Stimulated activated CD4-positive, alpha-beta T cell treated with anti-CD3 and anti-CD28 coated beads, TNF-alpha, amount 100 ng/mL, for 24 hours (primary cell): ENCODE measurements at places on chromosomes 7 and 10.

DNA sequence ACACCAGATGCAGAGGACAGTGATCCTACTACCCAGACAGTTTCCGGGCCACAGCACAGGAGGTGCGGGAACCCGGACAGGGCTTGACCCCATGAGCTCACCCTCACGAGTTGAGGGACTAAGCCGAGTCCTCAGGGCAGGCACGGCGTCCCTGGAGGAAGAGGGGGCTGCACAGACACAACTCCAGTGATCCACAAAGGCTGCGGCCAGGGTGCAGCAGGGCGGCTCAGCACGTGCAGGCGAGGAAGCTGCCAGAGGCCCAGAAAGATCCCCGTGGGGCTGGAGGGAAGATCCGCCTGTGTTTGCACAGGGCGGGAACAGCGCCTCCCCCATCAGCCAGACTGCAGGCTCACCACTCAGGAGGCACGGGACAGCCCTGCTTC, 45.9 kb upstream of the TMEM72 start:
- DNase-seq: no peak

- no peak for DNase-seq
Measured at GRCh38 chr7:153103202-153103601, 343.6 kb downstream of the ACTR3B start.

- no peak for DNase-seq
Measured at GRCh38 chr7:108087778-108088177, 42.4 kb downstream of the LAMB4 start.

DNA sequence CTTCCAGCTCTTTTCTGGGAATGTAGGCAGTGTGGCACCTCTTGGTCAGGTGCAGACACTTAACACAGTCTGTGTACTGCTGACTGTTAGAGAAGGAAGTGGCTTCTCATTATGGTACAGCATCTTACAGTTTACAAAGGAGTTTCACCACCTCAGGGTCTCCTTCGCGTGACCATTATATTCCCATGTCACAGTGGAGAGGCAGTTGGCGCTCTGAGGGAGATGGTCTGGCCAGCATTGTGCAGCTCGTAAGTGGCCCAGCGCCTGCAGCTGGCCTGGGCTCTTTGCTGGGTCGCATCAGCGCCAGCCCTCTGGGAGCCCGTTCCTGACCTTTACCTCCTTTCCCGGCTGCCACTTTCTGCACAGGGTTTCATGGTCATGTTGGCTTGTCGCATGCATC, 15.4 kb downstream of the TSPAN15 start:
- no peak for DNase-seq

- no peak for DNase-seq
Measured at GRCh38 chr10:88544140-88544870, 38.8 kb downstream of the RNLS start.

DNA sequence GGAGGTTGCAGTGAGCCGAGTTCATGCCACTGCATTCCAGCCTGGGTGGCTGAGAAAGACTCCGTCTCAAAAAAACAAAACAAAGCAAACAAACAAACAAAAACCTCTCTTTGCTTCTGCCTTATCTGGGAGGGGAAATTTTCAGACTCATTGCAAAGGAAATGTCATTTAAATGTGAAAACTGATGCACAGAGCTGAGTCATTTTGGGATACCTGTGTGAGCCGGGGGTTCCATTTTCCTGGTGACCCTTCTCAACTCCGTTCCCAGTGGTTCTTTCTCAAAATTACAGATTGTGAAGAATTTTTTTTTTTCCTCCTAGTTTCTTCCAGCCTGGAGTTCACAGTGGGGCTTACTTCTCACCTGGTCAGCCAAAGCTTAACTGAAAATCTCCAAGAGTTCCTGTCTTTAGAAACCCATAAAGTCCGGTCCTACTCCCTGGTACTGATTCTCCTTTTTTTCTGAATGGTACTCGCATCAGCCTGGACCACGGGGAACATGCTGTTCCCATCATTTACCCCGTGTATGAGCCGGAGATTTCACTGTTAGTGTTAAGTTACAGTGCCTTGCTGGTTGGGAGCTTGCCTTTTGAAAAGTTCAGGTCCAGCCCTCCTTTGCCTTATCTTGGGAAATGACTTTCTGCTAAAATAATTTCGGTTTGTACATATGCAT, 56.9 kb downstream of the RBM20 start:
- no peak for DNase-seq

- DNase-seq: no peak
Measured at GRCh38 chr10:20933705-20934104, 36.6 kb upstream of the NEBL start.

GRCh38 chr10:49074836-49075682, 40.3 kb downstream of the VSTM4 start:
- no peak for DNase-seq

DNA sequence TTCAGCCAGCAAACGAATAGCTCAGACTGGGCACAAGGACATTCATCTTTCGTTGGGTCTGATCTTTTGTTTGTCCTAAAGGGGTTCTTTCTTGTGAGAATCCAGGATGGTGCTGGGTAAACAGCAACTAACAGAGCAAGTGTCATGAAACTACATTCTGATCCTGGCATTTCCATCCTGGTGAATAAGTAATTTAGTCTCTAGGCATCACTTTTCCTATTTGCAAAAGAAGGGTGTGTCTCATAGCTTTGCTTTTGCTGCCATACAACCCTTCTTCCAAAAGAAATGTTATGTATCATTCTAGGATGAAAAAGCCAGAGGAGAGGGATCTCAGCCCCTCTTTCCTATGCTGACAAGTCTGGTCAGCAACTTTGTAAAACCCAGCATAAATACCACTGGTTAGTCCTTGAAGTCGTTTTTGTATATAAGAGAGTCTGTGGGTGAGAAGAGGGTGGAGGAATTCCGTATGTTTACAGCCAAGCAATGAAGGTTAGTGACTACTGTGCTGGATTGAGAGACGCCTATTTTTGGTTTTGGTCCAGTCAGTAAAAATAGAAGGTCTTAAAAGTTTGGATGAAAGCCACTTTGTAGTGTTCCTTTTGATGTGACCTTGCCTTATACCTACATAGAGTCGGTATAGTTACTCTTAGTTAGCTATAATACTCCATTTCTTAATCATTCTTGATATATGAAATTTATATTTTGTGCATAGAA, 88.4 kb upstream of the SLC25A13 start:
- no peak for DNase-seq

GRCh38 chr10:103120546-103120945, 72.5 kb downstream of the NT5C2 start:
- no peak for DNase-seq

GRCh38 chr10:103929381-103929921, 11.5 kb upstream of the STN1 start:
- DNase-seq: no peak
